Activated naive CD4-positive, alpha-beta T cell treated with Interleukin-2 at 50 U/mL for 16 hours (primary cell): ENCODE measurements at places on chromosomes 11 and 22.

- DNase-seq = no peak
Observed at GRCh38 chr11:57873196-57873911, 111.8 kb downstream of the CTNND1 start.

- peak; percentile 31 for DNase-seq
Observed at GRCh38 chr11:95674657-95675358, 114.8 kb downstream of the FAM76B start.

DNA sequence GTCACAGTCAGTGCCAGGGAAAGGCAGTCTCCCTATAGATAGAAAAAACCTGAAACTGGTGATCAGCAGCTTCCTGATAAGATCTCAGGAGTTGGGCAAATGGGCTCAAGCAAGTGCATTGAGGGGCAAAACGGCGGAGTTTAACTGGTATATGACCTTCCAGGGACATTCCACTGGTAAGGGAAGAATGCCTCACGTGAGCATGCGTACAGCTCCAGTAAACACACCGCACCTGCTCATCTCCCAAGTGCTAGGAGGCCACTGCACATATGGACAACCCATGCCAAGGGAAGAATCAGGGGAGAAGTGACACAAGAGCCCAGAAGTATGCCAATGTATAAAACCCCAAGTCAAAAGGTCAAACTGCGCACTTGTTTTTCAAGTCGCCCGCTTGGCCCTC is 11.6 kb downstream of the HEPHL1 start:
- DNase-seq = no peak

- no peak for DNase-seq
Observed at GRCh38 chr11:100308202-100308601, 378.9 kb upstream of the ARHGAP42 start.

DNA sequence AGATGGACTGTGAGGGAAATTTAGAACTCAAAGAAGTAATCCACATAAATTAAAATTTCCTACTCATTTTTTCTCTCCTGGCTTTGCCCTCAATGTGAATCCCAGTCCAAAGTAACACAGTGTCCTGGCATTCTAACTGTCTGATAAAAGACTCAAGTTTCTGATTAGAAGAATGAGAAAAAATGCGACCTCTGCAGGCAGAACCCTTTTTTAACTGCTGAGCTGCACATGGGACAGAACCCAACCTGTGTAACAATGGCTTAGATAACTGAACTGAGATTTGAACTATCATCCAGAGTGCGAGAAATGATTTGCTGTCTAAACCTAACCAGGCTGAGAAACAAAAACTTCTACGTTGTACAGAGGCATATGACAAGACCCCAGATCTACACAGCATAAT is 385.6 kb upstream of the LRRC4C start:
- DNase-seq = no peak

DNA sequence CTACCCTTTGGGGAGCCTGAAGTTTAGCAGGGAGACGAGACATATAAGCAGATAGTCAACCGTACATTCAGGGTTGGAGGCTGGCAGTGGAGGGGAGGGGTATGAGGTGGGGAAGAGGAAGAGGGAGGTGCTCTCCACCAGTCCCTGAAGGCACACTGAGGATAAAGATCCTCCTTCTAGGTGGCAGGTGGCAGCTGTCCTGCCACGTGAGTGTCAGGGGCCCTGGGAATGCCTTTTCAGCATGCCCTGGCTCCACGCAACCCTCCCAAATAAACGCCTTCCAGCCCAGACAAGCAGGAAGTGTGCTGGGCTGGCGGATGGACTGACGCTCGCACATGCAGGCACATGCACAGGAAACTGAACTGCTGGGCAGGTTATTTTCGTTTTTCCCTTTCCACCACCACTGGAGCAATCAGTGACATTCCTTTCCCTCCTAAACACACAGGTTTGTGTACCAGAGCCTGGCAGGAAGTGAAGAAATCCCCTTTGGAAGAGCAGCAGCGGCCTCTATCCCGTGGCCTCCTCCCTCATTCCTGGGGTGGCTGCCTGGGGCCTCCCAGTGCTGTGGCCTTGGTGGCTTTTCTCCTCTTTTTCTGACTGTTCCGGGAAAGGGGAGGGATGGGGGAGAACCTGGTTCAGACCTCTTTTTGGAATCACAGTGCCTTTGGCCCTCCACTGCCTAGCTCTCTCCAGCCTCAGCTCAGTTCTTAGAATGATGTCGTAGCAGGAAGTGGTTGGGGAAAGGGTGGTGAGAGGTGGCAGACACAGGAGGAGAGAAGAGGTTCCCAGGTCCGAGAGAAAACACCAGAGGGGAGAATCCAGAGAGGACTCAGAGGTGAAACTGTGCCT is 157.0 kb upstream of the TIMP3 start:
- DNase-seq = peak; percentile 12

- no peak for DNase-seq
Observed at GRCh38 chr11:11757909-11758308, 83.9 kb upstream of the USP47 start.

GRCh38 chr22:49306632-49307480 is 520.8 kb downstream of the BRD1 start:
- DNase-seq = no peak

- DNase-seq = no peak
Observed at GRCh38 chr11:16011396-16011795, 344.9 kb downstream of the SOX6 start.
